ENCODE measurements at places on chromosomes 1 and 21. TPM values are rescaled to one million over a fixed set of nuclear protein-coding genes. Genes with fewer than 3 reads are reported as not detected.

Gene TMEM61
- not detected for total RNA-seq

- DNase-seq: peak; percentile 12
Measured at GRCh38 chr1:57916041-57916440, 492.2 kb upstream of the DAB1 start.

DNA sequence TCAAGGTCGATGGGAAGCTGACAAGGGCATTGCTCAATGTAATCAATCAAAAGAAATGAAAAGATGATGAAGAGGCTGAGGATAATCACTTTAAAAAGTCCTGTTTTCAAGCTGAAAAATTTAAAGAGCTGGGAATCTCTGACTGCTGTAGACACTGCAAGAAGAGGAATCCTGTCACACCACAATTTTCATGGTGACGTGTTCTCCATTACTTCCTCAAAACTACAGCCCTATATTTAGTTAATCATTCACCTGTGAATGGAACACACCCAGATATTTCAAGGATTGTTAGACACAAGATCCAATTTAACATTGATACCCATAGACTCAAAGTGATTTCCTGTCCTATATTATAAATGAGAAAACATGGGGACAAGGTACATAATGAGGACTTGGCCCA, 1048.3 kb downstream of the AMY1C start:
- no peak for DNase-seq

DNA sequence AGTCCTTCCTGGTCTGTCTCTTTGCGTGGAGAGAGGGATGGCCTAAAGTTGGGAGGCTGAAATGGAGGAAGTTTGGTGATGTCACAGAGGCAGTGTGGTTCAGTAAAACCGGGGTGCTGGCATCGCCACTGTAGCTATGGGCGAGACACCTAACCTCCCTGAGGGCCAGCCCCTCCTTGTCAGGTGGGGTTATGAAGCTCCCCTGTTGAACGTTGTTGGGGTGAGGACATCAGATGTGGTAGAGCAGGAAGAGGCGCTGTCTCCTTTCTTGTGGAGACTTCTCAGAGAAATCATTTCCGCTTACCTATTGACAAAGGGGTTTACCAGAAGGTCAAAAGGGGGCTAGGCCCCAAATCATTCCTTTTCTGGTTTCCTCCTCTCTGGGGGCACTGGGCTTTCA, 294.7 kb downstream of the SIPA1L2 start:
- no peak for DNase-seq

GRCh38 chr1:203456577-203456976, 19.0 kb upstream of the PRELP start:
- DNase-seq: no peak
